Activated CD4-positive, alpha-beta memory T cell treated with anti-CD3 and anti-CD28 coated beads, Interleukin-2, amount 10 ng/mL, durations not matched to agents 7 days and 5 days (primary cell): ENCODE measurements at places on chromosomes 11 and 22.

- DNase-seq = no peak
Observed at GRCh38 chr11:128809128-128809527, 58.0 kb downstream of the KCNJ1 start.

GRCh38 chr22:39898997-39899396 is 1.9 kb upstream of the GRAP2 start:
- no peak for DNase-seq

DNA sequence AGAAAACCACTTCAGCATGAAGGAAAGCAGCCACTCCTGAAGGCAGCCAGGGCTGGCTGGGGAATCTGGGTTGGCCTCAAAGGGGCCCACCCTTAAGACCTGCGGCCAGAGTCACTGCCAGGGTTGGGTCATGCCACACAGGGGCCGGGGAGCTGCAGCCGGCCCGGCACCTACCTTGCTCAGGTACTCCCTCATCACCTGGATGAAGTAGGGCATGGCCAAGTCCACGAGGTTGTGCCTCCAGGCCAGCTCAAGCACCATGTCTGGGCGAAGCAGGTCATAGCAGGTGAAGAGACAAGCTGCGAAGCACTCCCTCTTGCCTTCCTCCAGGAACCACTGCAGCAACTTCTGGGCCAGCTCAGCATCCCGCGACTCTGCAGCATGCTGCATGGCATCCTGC is 4.7 kb upstream of the SLC25A1 start:
- no peak for DNase-seq

GRCh38 chr11:112889446-112889845 is 71.8 kb upstream of the NCAM1 start:
- no peak for DNase-seq

GRCh38 chr22:43543522-43544288 is 131.9 kb downstream of the MPPED1 start:
- no peak for DNase-seq

DNA sequence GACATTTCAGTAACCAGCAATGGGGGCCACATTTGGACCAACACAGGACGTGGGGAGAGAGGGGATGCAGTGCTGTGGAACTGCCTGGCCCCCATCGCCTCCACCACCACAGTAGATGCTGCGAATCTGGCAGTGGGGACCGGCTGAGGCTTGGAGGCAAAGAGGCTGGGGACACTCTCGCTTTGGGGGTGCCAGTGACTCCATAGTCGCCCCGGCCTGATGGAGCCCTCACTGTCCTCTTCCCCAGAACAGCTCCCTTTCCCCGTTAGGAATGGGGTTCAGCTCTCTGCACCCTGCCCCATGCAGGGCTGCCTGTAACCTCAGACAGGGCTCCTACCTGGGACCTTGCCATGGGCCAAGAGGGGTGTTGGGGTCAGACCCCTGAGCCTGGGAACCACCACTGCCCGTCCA is 1.8 kb upstream of the MUC2 start:
- no peak for DNase-seq

DNA sequence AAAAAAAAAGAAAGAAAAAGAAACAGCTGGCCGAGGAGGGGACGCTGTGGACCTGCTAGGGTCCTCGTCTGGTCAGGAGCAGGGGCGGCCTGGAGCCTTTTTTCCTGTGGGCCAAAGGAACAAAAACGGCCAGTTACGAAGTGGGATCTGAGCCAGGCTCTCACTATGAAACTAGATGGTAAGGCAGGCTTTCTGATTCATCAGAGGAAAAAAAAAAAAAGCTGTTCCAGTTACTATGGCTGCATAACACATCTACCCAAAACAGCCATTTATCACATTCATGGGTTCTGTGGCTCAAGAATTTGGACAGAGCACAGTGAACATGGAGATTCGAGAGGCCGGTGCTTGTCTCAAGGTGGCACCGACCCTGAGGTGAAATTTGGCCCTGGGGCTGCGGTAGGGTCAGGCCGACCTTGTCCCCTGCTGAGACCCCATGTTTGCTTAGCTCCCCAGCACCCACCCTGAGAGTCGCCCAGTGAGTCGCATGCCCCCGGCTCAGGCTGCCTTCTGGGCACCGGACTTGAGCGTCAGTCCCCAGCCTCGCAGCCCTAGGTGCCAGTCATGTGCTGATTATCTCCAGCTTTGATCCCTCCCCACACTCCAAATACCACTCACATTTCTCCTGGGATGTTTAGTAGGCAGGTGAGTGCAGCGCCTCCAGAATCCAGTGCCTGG is 34.2 kb downstream of the MRGPRD start:
- no peak for DNase-seq

DNA sequence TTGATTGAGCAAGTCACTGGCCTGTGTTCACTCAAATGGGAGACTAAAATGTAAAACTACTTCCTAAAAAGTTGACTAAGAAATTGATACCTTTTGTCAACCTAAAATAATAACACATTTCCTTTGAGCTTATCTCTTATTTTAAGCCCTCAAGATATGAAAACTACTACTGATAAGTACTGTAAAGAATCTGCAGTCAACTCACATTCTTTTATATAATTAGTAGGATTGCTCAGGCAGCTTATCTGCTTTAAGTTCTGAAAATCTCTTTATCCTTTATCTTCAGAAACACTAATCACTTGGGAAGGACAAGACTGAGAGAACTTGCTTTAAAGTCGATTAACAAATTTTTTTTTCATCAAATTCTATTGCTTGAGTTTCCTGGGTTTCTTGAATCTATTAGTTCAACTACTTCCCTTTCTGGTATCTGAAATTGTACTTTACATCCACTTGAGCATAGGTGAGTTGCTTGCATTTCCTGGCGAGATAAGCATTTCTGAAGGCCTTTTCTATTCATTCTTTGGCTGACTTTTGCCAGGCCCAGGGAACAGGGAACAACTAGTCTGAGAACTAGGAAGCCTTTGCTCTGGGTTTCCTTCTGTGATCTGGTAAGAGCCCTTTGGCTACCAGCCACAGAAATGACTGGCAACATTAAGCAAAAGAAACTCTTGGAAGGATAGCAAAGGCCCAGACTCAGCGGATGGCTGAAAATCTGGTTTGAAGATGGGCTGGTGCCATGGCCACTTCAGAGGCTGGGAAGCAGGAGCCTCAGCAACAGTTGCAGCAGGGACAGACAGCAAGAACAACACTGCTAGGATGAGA is 19.3 kb upstream of the CSRP3 start:
- no peak for DNase-seq

DNA sequence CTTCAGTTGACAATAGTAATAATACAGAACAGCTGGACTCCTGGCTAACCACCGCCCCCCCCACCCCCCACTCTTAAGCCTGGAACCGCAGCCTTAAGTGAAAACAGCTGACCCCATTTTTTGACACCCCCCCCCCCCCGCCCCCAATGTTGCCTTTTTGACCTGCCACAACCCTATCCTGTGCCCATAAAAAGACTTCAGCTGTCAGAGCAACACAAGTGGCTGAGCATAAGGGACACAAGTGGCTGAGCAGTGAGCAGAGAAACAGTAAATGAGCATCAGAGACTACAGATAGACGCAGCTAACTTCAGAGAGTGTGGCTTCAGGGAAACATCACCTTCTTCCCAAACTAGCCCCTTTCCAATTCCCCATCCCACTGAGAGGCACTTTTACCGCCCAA is 1493.8 kb downstream of the LRRC4C start:
- no peak for DNase-seq

- DNase-seq = no peak
Observed at GRCh38 chr11:130077671-130078070, 8.0 kb downstream of the APLP2 start.

DNA sequence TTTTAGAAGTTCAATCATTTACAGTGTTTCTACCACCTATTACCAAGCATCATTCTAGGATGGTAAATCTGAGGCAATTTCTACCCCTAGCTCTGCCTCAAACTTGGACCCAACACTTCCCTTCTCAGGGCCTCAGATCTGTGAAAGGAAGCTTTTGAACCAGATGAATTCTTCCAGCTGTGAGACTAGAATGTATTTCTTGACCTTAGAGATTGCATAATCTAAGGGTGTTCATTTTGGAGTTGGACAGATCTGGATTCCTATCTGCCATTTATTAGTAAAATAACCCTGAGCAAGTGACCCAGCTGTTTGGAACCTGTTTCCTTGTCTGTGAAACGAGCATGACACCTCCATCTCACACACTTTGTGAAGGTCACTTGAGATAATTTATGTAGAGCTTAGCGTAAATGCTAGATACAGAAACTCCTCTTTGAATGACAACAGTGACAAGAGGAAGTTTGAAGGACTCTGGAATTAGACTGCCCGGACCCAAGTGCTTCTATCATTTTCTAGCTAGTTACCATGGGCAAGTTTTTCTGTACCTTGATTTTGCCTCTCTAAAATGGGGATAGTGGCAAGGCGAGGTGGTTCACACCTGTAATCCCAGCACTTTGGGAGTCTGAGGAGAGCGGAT is 3.8 kb upstream of the INTS5 start:
- DNase-seq = no peak

GRCh38 chr11:96055706-96056387 is 131.9 kb upstream of the MTMR2 start:
- DNase-seq = no peak
